ENCODE measurements at places on chromosomes 11 and 22. TPM values are rescaled to one million over a fixed set of nuclear protein-coding genes. Genes with fewer than 3 reads are reported as not detected.

DNA sequence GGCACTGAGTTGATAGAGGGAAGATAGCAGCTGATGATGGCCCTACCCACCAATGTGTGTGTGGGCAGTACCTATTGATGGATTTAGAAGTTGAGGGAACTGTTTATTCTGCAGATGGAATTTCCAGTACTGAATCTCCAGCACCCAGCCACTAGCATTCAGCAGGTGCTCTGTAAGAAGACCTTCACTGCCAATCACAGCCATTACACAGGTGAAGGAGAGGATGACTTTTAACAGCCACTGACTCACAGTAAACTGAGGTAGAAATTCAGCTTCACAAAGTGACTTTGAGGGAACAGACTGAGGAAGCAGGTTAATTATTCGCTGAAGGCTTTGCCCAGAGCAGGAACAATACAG, 107.8 kb downstream of the GGTLC2 start:
- no peak for DNase-seq

DNA sequence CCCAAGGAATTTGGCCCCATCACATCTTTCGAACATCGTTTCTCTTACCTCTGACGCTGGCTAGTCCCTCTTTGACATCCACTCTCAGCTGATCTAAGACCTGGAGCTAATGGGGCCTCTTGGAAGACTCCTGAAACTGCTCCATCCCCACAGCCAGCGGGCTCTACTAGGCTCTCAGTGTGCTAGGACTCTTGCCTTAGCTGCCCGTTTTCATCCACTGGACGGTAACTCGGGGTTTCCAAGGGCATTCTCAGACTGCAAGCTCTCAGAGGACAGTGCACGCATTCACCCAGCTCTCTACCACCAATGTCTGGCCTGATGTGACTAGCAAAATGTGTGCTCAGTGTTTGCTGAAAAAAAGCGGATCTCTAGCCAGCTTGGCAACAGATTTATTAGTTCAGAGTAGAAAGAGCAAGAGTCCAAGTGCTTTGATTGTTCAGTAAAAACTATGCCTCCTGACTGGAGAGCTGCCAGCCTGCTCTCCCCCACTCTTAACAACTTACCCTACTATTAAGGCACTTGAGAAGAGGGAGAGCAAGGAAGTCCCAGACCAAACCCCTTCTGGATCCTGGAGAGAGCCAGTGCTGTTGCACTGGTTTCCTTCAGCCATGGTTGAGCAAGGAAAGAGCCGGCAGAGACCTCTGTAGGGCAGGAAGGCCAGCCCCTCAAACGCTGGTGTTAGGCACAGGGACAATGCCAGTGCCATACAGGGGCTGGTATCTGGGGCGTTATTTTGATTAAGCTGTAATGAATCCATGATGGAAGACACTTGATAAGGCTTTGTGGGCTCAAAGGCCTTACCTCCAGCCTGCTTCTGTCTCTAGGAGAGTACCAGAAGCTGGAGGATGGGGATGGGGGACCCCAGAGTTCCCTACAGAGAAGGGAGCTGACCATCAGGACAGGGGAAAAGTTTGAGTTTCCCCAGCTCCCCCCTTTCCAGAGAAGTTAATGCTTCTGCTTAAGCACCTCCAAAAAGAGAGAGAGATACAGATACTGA, 9.2 kb downstream of the RELA start:
- DNase-seq = no peak

DNA sequence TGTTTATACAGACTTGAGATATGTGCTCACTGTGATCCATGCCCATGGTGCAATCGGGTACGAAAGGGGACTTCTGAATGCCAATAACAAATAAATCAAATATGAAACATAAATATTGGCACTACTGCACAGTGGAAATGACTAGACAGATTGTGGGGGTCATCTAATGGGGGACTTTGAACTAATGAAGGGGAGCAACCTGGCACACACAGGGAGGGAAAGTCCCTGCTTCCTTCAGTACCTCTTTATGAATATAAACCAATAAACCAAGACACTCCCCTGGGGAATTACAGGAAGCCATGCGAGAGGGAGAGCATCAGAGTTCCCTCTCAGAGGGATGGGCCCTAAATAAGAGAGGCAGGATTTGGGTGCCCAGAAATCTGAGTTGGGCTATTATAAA, 21.1 kb downstream of the MIF start:
- no peak for DNase-seq

GRCh38 chr11:64765291-64765850, 5.6 kb upstream of the PYGM start:
- DNase-seq = no peak

Gene LSP1
- total RNA-seq = 585 TPM

GRCh38 chr22:42528591-42529307, 9.2 kb upstream of the RRP7A start:
- DNase-seq = no peak

- DNase-seq = no peak
Observed at GRCh38 chr11:76215941-76216340, 9.6 kb upstream of the WNT11 start.

DNA sequence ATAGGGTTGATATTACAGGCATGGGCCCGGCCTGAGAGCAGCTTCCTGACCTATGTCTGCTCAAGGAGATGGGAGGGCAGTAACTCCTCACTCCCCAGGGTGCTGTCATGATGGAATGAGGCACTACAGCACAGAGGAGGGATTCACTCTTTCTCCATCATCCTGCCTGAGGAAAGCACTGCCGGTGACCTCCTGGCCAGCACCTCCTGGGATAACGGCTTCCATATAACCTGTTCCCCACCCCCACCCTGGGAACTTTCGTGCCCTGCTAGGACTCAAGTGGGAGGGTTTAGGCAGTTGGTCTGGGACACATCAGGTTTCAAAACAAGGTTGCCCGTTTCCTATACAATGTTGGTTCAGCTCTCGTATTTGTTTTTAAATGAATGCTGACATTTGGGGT, 42.7 kb upstream of the MN1 start:
- no peak for DNase-seq

- no peak for DNase-seq
Observed at GRCh38 chr11:6315811-6316425, 4.4 kb downstream of the CAVIN3 start.

DNA sequence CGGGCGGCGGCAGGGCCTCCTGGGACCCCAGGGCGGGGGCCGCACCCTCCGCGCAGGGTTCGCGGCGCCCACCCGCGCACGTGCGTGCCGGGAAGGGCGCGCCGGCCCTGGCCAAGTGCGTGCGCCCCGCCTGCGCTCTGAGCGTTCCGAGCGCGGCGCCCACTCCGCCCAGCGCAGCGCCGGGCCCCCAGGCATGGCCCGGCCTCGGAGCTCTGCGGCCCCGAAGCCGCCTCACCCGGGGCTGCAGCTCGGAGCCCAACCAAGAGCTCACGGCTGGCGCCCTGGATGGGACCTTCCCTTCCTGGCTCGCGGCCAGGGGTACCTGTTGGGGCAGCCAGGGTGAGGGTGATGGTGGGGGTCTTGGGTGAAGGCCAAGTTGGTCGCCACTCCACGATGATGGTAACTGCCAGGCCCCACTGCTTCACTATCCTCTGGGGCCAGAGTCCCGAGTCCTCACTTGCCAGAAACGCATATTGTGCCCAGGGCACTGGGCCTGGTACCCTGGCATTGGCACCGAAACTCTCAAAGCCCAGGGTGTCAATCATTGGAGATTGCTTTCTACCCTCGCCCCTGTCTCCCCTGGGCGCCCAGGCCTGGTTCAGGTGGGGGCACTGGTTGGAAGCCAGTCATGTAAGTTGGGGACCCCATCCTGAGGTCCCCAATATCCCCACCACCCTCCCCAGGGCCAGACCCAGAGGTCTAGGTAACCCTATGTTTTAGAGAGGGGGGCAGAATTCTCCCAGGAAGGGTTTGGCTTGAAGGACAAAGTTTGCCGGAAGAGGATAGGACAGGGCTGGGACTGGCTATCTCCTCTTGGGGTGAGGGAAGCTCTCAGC, 882 bp downstream of the ANO1 start:
- DNase-seq = no peak

Gene TCN1
- total RNA-seq = 3.4 TPM

DNA sequence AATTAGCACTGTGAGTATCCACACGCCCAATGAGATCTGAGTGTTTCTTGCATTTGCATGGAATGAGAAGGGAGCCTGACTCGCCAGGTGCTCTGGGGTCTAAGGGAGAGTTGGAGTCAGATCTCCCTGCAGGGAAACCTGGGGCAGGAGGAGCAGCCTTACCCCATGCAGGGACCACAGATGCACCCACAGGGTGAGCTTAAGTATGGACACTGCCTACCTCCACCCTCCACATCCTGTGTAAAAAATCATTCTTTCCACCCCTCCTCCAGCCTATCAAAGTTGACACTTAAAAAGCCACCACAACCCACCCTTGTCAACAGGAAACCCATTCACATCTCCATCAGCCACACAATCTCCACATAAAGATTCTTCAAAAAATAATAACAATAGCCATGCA, 67.0 kb upstream of the IGLL5 start:
- peak; percentile 47 for DNase-seq

Gene SLC6A5
- not detected for total RNA-seq

Gene CSF2RB
- 0.87 TPM for total RNA-seq

DNA sequence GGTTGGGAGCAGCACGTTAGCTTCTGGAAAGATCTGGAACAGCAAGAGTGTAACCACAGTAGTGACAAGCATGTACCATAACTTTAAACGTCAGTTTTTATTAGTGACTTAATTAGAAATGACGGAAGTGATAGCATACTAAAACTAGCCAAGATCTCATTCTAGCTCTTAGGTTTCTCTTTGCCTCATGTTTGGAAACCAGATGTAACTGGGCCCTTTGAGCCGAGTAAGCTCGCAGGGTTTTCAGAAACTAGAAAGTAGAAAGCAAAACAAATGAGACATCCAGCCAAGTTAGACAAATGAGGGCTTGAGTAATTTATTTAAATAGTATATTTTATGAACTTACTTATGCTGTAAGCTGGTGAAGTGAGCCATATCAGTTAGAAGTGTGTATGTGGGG, 40.2 kb upstream of the SLC5A12 start:
- DNase-seq = no peak

Gene OR5B21
- 2.1 TPM for total RNA-seq

- no peak for DNase-seq
Observed at GRCh38 chr11:64541131-64541530, 49.9 kb upstream of the SLC22A12 start.

Gene NTM
- not detected for total RNA-seq

Gene IGF2
- total RNA-seq = not detected

- DNase-seq = no peak
Observed at GRCh38 chr11:67519726-67520125, 3.5 kb downstream of the CABP2 start.

- DNase-seq = no peak
Observed at GRCh38 chr11:120824242-120824641, 199.7 kb upstream of the TBCEL start.

DNA sequence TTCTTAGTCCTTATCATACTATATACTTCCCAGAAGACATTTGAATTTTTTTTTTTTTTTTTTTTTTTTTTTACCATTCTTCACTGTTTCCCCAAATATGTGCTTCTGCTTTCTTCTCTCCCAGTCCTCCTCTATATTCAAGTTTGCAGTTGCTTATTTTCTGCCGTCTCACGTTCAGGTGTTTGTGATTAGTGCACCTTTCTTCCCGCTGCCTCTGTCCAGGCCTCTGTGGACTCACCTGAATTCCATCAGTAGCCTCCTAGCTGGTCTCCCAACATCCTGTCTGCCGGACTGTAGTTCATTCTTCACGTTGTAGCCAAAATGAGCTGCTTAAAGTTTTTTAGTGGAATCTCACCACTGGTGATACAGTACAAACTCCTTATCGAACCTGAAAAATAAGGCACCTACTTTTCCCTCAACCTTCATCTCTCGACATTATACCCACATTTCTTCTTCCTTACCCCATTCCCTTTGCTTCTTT, 795 bp upstream of the MSANTD4 start:
- DNase-seq = no peak

- no peak for DNase-seq
Observed at GRCh38 chr22:17164392-17165024, 5.4 kb upstream of the HDHD5 start.

DNA sequence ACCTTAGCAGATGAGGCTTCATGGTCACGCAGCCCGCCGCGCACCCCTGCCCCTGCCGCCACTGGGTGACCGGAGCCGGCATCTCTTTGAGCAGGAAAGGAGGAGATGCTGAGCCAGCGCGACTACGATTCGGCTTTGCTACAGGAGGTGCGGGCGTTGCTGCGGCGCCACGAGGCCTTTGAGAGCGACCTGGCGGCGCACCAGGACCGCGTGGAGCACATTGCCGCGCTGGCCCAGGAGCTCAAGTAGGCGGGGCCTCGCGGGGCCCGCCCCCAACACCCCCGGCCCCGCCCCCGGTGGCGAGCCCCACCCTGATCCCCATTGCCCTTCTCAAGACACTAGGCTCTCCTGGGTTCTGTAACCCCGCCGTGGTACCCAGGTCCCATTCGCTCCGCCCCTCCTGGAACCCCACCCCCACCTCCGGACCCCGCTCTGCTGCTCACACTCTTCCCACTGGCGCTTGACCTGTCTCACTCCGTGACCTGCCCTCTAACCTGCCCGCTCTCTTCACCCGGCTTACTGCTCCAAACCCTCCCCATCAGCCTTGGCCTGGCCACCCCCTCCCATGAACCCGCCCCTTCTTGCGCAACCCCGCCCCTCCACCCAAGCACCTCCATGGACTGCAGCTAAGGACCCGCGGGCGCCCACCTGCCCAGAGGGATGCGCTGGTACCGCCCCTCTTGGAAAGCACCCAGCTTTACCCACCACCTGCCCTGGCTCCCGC, 9.1 kb downstream of the CTSF start:
- no peak for DNase-seq

Gene P2RY2
- not detected for total RNA-seq

DNA sequence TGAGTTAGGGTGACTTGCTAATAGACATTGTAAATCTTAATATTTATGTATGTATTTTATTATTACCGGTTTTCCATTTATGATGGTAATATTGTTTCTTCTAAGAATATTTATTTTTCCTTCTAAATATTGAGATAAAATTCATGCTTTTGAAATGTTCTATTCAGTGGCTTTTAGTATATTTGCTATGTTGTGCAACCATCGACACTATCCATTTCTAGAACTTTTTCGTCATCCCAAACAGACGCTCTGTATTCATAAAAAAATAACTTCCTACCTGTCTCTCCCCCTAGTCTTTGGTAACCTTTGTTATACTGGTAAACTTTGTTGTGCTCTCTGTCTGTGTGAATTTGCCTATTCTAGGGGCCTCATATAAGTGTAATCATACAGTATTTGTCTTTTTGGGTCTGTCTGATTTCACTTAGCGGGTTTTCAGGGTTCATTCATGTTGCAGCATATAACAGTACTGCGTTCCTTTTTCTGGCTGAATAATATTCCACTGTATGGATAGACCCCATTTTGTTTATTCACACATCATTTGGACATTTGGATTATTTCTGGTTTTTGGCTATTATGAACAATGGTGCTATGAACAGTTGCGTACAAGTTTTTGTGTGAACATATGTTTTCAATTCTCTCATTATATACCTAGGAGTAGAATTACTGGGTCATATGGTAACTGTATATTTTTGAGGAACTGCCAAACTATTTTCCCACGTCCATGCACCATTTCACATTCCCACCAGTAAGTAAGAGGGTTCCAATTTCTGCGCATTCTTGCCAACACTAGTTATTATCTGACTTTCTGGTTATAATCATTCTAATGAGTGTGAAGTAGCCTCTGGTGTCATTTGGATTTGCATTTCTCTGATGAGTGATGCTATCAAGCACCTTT, 15.9 kb downstream of the NEAT1 start:
- DNase-seq = no peak

Gene RFPL2
- total RNA-seq = 0.40 TPM

Measured in naive thymus-derived CD4-positive, alpha-beta T cell (primary cell).